Osteocyte (in vitro differentiated cells): ENCODE measurements at places on chromosomes 12 and 14. TPM values are rescaled to one million over a fixed set of nuclear protein-coding genes. Genes with fewer than 3 reads are reported as not detected.

GRCh38 chr14:93239869-93240677 lies 33.0 kb downstream of the UBR7 start:
- no peak for DNase-seq

GRCh38 chr12:68042212-68042699 lies 53.0 kb downstream of the IFNG-AS1 start:
- no peak for DNase-seq

- no peak for DNase-seq
Measured at GRCh38 chr12:92341065-92341668, 195.5 kb upstream of the BTG1 start.

DNA sequence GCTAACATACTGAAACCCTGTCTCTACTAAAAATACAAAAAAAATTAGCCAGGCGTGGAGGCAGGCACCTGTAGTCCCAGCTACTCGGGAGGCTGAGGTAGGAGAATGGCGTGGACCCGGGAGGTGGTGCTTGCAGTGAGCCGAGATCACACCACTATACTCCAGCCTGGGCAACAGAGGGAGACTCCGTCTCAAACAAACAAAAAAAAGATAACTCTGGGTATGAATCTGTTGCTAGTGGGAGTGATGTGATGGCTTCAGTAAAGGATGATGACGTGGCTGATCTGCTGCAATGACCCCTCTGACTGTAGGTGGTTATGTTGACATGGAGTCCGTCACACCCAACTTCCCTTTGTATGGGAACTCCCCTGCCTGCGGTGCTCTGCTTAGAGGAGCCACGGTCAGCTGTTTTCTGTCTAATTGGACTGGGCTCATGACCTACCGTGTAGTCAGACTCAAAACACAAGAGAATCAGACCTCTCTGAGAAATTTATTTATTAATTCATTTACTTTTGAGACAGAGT lies 59.1 kb upstream of the MED13L start:
- no peak for DNase-seq

GRCh38 chr14:64698903-64699302 lies 5.3 kb upstream of the PLEKHG3 start:
- DNase-seq = no peak

GRCh38 chr14:74661726-74662450 lies 49.9 kb upstream of the LTBP2 start:
- DNase-seq = peak; percentile 56

DNA sequence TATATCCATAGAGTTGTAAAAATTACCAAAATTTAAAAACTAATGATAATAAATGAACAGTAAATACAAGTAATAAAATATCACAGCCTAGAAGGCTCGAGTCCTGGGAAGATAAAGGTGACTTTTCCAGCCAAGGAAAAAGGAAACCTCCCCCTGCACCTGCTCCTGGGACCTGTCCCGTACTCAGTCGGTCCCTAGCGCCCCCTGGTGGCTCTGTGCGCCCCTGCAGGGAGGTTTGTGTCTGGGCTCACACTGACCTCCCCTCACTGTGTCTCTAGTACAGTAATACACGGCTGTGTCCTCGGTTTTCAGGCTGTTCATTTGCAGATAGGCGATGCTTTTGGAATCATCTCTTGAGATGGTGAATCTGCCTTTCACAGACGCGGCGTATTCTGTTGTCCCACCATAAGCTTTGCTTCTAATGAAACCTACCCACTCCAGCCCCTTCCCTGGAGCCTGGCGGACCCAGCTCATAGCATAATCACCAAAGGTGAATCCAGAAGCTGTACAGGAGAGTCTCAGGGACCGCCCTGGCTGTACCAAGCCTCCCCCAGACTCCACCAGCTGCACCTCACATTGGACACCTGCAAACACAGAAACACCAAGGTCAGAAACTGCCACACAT lies 1030.4 kb downstream of the TMEM121 start:
- no peak for DNase-seq

GRCh38 chr12:608921-609320 lies 54.3 kb downstream of the NINJ2 start:
- no peak for DNase-seq

DNA sequence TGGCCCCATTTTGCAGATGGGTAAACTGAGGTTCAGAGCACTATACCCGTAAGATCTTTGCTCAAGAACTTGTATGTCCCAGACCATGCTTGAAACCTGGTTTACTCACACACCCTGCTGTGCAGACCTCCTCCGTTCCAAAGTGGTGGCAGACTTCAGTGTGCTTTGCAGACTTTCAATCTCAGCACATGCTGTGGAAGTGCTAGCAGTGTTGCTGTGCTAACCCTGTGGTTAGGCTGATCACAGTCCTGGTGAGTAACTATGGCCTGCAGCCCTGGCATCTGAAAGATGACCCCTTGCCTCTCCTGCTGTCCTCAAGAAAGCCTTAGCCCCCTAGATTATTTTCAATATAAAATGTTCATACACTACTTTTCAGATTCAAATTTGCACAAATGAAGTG lies 450.6 kb downstream of the DPF3 start:
- no peak for DNase-seq

- DNase-seq = peak; percentile 56
Measured at GRCh38 chr12:240566-240965, 22.1 kb downstream of the SLC6A13 start.

The CLEC6A gene
- not detected in 2 replicates for total RNA-seq

The RD3L gene
- total RNA-seq = not detected in 2 replicates

The FLRT2 gene
- 168 and 181 TPM in 2 replicates for total RNA-seq

The TAS2R13 gene
- 1.2 and 2.4 TPM in 2 replicates for total RNA-seq
